ENCODE measurements at places on chromosomes 6 and 20.

DNA sequence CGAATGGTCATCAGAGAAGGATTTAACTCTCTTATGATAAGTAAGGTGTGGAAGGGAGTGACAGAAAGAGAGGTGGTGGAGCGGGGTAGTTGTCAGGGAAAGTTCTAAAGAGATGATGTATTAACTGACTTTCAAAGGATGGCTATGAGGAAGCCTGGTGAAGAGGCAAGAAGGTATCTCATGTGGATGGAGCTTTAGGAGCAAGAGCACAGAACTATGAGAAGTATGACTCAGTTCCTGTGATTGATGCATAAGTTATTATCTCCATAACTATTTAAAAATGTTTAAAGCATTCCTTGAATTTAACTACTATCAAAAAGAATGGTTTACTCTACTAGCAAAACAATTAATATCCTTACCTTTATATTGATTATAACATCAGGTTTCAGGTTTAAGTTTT, 28.8 kb downstream of the AK9 start:
- DNase-seq, result no peak

GRCh38 chr20:51508780-51509179, 33.7 kb downstream of the NFATC2 start:
- DNase-seq, result no peak

GRCh38 chr20:63355781-63356295, 5.3 kb downstream of the CHRNA4 start:
- DNase-seq, result no peak

DNA sequence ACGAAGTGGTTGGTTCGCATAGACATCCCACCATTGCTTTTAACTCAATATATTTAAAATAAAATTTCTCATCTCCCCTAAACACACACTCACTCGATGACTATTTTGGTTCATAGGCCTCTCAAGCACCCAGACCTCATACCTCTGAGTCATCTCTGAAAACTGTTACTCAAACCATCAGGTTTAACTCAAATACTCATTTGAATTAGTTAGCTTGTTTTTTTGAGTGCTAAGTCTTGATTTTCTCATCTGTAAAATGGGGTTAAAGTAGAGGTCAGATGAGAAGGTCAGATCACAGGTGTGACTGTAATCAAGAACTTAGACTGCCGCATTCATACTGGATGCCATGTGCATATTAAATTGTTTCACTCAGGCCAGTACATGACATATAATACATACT, 243.9 kb upstream of the TENT5A start:
- no peak for DNase-seq

DNA sequence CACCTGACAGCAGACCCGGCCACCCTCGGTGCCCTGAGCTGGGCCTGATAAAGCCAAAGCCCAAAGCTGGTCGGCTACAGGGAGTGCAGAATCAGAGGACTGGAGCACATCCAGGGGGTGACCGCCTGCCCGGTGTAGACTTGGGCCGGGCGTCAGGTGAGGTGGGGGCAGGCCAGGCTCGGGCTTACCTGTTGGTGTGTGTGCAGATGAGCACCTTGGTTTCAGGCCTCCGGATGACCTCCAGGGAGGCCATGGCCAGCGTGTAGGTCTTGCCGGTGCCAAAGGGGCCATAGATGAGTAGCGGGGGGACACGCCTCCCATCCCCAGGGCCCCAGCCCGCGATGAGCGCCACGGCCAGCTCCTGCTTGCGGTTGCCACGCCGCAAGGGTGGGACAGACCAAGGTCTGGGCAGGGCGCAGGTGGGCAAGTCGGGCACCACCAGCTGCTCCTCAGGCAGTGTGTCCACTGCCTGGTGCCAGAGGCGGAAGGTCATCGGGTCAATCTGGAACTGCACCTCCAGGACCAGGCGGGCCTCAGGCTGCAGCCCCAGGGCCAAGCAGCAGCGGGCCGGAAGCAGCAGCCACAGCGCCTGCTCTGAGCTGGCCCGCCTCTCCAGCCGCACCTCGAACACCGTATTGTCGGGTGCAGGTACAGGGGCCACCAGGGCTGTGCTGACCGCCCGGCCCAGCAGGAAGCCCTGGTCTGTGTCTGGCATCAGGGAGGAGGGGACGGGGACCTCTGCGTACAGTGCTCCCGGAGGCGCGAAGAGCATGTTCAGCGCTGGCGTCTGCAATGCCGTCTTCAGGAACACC, 5.7 kb downstream of the HELZ2 start:
- DNase-seq, result no peak

- DNase-seq, result no peak
Observed at GRCh38 chr6:68639211-68639610, 4.1 kb downstream of the ADGRB3 start.

GRCh38 chr6:71979911-71980310, 93.6 kb downstream of the RIMS1 start:
- no peak for DNase-seq

GRCh38 chr6:127420556-127420955, 38.6 kb downstream of the KIAA0408 start:
- DNase-seq, result peak; percentile 45

DNA sequence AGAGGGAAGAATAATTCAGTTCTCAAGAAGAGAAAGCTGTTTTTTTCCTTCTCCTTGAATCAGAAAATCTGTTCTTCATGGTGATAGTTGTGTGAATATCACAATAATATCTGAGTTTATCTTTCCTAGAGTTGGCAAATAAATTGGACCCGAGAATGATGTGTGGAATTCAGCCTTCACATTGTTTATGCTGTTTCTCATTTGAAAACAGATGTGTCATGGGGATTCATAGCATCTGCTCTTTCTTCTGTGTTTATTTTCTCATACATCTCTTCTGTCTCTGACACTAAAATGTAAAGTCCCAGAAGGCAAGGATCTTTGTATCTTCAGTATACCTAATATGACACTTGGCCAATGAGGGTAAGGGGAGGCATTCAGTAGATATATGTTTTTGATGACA, 103.6 kb upstream of the SGK1 start:
- no peak for DNase-seq
